Suprapubic skin (tissue), 4 donors: ENCODE measurements at places on chromosomes 5 and 9. TPM values are rescaled to one million over a fixed set of nuclear protein-coding genes. Genes with fewer than 3 reads are reported as not detected.

- no peaks in the 10 kb centered on the region for H3K36me3 ChIP-seq
- H3K27ac ChIP-seq: no peak overlapping the region
- no peak for DNase-seq
- no peak overlapping the region for H3K4me3 ChIP-seq
- H3K4me1 ChIP-seq: peaks cover 13% of the 10 kb centered on the region
- H3K27me3 ChIP-seq: no peaks in the 10 kb centered on the region
These were observed 222.8 kb upstream of the MSX2 start for GRCh38 chr5:174501461-174502069.

Gene ZFP37
- 1.4 TPM for total RNA-seq

GRCh38 chr5:108487951-108488350 is 106.1 kb upstream of the FBXL17 start:
- no peaks in the 10 kb centered on the region for H3K27me3 ChIP-seq
- no peak overlapping the region for H3K27ac ChIP-seq
- no peaks in the 10 kb centered on the region for H3K4me1 ChIP-seq
- H3K36me3 ChIP-seq: no peaks in the 10 kb centered on the region
- H3K4me3 ChIP-seq: no peak overlapping the region

Gene GABRA1
- not detected for total RNA-seq

Gene PHPT1
- total RNA-seq: 44.6 TPM

Gene ADGRD2
- not detected for total RNA-seq

GRCh38 chr9:109379513-109379912 is 58.7 kb upstream of the EPB41L4B start:
- no peaks in the 10 kb centered on the region for H3K27me3 ChIP-seq
- no peak overlapping the region for H3K4me3 ChIP-seq
- H3K27ac ChIP-seq: no peak overlapping the region
- H3K36me3 ChIP-seq: peaks cover 59% of the 10 kb centered on the region
- H3K4me1 ChIP-seq: no peaks in the 10 kb centered on the region
- no peak for DNase-seq

DNA sequence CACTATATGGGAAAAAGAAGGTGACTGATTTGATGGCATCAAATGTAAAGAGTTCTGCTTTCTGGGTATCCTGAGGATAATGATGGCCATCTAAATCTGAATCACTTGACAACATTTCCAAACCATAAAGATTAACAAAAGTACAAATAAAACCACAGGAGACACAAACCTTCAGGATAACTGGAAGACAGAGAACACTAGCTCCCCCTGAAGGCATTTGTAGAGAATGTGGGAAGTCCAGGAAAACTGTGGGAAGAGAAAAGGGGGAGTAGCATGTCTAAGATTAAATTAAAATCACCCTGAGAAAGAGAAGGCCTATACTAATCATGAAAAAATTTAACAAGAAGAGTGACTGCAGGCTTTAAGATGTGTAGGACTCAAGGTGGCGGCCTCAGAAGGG is 116.2 kb downstream of the PRELID2 start:
- no peaks in the 10 kb centered on the region for H3K36me3 ChIP-seq
- H3K27ac ChIP-seq: no peak overlapping the region
- H3K27me3 ChIP-seq: no peaks in the 10 kb centered on the region
- H3K4me3 ChIP-seq: no peak overlapping the region
- no peaks in the 10 kb centered on the region for H3K4me1 ChIP-seq

DNA sequence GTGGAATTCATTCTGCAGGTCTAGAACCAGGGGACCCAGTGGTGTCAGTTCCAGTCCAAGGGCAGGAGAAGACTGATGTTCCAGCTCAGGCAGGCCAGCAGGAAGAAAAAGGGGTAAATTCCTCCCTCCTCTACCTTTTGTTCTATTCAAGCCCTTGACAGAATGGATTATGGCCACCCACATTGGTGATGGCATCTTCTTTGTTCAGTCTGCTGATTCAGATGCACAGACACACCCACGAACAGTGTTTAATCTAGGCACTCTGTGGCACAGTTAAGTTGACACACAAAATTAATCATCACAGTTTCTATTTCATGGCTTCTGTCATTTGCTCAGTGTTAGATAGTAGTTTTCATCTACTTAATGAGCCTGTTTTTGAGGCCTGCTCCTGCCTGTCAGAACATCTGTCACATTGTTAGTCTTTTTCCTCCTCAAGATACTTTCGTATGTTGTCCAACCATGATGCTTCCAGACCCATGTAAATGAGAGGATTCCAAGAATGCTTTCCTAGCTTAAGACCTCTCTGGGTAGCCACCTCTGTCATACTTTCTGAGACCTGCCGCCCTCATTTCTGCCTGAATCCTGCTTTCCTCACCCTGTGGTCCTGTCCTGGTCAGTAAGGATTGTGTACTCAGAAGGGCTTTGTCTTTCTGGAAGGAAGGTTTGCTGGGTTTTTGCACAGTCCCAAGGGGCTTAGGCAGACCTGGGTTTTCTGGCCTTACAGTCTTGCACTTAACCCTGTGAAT is 72.5 kb downstream of the SPIN1 start:
- no peak overlapping the region for H3K27ac ChIP-seq
- H3K36me3 ChIP-seq: peaks cover 13% of the 10 kb centered on the region
- no peaks in the 10 kb centered on the region for H3K27me3 ChIP-seq
- peaks cover 3% of the 10 kb centered on the region for H3K4me1 ChIP-seq
- H3K4me3 ChIP-seq: no peak overlapping the region

Gene PCDHB3
- 2.2 TPM for total RNA-seq
